Stimulated activated CD8-positive, alpha-beta memory T cell treated with anti-CD3 and anti-CD28 coated beads, Interleukin-4, amount 100 ng/mL, for 4 hours (primary cell): ENCODE measurements at places on chromosomes 3 and 15.

- DNase-seq, result no peak
These were observed 3.7 kb downstream of the C3orf18 start for GRCh38 chr3:50563867-50564266.

GRCh38 chr15:76116138-76116885 is 56.5 kb downstream of the TMEM266 start:
- no peak for DNase-seq

- DNase-seq, result no peak
These were observed 6.8 kb downstream of the PLA2G4F start for GRCh38 chr15:42149493-42150218.

GRCh38 chr15:33908406-33908805 is 59.9 kb upstream of the CHRM5 start:
- no peak for DNase-seq

- no peak for DNase-seq
These were observed 1251.4 kb downstream of the ROBO1 start for GRCh38 chr3:78516437-78516836.

DNA sequence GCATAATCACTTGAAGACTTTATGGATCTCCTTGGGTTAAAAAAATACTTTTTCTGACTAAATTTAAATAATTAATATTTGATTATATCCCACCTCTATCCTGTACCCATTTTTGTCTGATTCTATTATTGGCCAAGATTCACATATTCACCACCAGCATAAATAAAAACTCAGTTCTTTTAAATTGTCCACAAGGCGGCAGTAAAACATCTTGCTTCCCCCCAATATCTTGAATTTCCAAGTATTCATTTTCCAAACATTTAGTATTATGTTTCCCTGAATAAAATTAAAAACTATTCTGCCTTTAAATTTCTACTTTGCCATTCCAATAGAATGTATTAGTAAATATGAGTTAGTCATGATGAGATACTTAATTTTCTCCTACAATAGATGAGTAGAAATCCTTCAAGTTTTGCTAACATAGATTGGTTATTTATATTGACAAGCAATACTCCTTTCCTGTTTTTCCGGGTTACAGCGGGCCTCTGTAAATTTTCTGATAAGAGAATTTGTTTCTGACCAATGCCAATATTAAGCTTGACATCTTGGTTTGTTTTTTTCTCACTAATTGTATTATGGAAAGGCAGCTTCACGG is 218.7 kb upstream of the MDFIC2 start:
- DNase-seq, result no peak

- no peak for DNase-seq
These were observed 21.4 kb downstream of the FAH start for GRCh38 chr15:80174017-80174746.

GRCh38 chr15:44971036-44971435 is 14.5 kb downstream of the TERB2 start:
- no peak for DNase-seq

DNA sequence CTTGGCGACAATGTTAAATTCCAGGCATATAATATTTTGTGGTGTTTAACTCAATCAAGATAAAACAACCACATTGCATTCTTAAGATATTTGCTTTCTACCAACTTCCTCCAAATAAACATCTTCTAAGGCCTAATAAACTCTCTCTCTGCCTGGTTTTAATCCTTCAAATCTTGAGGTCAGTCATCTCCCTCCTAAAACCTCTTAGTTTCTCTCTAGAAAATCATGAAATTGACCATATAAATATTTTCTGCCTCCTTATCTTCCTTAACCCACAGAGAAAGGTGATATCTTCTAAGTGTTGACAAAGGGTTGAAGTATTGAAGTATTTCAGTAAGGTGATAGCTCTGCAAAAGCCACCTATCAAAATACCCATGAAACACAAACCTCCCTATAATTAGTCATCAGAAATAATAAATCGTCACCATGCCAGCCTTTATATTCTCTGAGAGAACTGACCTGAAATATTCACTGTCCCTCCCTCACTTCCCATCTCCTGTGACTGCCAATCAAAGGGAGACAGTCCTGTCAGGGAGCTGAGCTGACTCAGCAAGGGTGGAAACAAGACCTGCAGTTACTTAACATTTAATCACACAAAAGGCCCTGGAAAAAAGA is 1261.1 kb downstream of the ROBO1 start:
- DNase-seq, result no peak

DNA sequence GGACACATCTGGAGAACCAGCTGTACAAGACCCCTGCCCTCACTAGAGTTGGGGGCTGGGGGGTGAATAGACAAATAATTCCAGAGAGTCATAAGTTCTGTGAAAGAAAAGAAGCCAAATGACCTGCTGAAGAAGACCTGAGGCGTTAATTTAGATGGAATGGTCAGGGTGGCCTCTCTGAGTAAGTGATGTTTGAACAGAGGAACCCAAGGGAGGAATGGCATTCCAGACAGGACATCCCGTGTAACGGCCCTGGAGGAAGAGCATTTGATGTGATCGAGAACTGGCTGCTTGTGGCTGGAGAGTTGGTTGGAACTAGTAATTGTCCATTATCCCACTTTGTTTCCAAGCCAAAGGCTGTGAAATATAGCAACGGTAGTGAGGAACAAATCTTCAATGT is 1.7 kb downstream of the NR2C2 start:
- DNase-seq, result no peak
